DND-41 (cell line): ENCODE measurements at places on chromosomes 11 and 22.

DNA sequence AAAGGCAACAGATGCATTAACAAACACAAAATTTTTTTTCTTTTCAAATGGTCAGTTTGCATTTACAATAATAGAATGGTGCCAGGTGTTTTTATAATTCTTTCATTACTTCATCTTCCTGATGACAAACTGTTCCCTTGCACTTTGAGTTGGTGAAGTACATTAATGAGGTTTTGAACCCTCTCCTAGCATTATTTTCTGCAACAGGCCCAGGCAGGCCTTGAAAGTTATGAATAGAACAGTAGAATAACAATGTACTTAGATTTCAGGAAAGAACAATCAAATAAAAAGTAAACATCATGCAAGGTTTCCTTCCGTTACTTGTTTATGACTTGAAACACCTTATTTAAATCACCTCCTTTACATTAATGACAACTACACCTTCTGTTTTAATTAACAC lies 9.6 kb downstream of the BTG4 start:
- no peak for DNase-seq

DNA sequence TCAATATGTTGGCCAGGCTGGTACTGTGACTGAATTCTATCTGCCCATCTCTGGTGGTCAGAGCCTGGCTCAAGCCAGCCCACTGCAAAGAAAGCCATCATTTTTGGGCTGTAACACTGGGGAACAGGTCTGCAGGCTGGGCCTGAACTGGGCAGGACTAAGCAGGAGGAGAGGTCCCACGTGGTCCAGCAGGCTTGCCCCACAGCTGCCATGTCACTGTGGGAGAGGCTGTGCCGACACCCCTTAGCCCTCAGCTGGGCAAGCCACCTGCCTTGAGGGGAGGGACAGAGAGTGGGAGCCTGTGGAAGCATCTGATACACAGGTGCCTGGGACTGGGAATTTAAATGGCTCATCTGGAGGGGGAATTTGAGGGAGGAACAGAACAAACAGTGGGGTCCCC lies 66.7 kb upstream of the CLTCL1 start:
- no peak for DNase-seq

DNA sequence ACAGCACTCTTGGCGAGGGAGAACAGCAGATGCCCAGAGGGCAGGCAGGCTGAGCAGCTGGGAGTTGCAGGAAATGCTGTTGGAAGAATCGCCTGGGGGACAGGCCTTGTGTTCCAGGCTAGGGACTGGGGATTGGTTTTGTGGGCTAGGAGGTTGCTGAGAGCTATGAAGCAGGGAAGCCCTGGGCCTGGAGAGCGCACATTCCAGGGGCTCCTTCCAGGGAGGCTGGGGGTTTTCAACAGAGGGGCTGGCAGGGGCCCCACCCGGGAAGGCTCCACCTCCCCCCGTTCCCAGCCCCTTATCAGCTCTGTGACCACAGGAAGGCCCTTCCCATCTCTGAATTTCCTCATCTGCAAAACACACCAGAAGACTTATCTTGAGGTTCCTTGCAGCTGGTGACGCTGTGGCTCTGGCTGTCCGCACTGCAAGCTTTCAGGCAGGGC lies 21.7 kb downstream of the WNT11 start:
- no peak for DNase-seq

GRCh38 chr11:34481307-34481706 lies 32.3 kb downstream of the ELF5 start:
- no peak for DNase-seq

DNA sequence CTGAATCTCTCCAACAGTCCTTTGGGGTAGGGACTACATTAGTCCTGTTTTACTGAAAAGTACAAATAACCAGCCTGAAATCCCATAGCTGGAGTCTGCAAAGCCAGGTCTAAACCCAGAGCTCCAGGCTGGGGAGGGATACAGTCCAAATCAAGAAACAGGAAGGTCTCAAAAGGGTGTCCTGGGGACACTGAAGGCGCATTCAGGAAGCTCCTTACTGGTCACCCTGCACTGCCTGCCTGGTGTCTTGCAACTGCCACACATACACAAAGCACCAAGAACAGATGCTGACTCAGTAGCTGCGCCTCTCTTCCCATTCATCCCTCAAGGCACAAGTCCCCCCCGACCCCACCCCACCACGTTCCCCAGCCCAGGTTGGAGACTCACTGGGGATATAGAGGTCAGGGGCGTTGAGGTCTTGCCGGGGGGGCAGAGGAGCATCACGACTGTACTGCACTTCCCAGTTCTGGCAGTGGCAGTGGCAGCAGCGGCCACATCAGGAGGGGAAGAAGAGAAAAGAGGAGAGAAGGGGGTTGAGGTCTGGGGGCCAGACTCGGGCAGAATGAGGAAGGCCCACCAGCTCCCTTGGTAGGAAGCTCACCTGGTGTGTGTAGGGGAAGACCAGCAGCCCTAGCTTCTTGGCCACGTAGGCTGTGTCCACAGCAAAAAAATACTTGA lies 1.6 kb downstream of the YIF1A start:
- DNase-seq: no peak

DNA sequence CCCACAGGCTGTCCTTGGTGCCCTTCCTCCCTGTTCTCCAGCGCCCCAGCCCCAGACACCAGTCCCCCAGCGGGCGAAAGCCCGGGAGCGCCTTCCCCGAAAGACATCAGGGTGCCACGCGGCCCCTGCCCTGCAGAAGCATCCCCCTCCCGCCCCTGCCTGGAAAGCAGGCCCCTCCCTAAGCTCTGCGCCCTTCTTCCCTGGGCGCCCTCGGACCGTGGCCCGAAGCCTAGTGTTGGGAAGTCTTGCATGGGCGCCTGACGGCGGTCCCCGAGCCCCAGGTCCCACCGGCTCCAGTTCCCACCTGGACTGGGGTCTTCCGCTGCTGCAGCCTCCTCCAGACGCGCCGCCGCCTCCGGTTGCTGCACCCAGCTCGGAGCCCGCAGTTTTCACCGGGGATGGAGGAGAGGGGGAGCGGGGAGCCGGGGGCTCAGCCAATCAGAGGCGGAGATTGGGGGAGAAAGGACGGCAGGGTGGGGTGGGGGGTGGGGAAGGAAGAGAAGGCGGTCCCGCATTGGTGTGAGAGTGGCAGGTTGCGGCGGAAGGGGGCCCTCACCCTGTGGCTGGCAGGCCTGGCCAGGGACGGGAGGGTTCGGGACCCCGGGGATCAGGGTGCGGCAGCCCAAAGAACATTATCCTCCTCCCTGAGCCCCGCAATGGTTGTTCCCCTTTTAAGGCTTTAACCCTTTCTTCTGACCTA lies at the start of gene THY1:
Gene THY1 (minus strand): TSS at position 364 of the 700 bp plus-strand sequence. CDS start 2,267 bp downstream, outside the sequence.
- DNase-seq: no peak

- no peak for DNase-seq
These were observed 32.1 kb downstream of the ENDOD1 start for GRCh38 chr11:95121698-95122097.

DNA sequence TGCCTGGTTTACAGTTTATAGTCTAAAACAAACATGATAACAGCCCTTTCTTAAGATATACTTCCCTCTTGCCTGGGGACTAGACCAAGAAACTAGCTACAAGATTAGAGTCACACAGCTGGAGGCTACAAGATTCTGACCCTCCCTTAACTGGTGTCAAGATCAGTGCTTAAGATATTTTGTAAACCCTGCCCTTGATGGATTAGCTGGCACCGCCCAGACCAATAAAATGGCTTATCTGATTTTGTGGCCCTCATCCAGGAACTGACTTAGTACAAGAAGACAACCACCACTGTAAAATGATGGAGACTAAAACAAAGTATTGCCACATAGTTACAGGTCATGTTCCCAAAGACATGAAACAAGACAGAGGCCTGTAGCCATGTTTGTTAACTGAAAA lies 53.4 kb downstream of the FAM181B start:
- DNase-seq: no peak

DNA sequence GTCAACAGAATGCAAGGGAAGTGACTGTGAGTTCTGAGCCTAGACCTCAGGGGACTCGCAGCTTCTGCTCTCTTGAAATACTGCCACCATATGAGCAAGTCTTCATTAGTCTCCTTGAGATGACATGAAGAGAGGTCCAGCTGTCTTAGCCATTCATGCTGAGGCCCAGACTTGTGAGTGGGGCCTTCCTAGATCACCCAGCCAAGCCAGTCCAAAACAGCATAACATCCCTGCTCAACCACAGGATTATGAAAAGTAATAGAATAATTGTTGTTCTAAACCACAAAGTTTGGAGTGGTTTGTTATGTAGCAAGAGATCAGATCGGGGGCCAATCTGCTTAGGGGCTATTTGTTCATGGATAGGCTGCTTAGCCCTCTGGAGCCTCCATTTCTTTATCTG lies 54.9 kb upstream of the HTATIP2 start:
- no peak for DNase-seq

GRCh38 chr22:19085233-19085718 lies 36.9 kb downstream of the DGCR2 start:
- DNase-seq: no peak

GRCh38 chr11:34238966-34239365 lies 118.8 kb downstream of the ABTB2 start:
- DNase-seq: no peak
